LNCaP clone FGC (cell line): ENCODE measurements at places on chromosomes 6 and 20.

GRCh38 chr20:49942942-49943341 lies 6.7 kb downstream of the RNF114 start:
- no peak for DNase-seq

DNA sequence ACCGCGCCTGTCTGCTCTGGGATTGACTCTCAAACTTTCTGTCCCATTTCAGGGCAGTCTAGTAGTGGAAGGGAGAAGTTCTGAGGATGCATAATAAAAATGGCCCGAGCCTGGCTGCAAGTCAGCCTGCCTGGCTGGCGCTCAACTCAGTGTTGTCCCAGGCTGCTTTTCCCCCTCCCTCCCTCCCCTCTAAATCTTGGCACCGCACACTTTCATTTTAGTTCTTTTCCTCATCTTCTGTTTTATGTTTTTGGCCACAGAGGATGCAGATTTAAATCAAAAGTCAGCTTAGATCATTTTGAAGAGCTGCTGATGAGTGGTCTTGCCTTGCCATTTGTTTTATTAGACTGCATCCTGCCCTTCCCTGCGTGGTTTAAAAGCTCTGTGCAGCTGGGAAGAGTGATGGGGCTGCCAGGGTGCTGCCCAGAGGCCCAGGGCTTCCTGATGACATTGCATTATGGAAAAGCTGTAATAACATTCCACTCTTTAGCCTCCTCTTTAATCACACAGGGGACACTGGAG lies 6.5 kb upstream of the UQCC2 start:
- no peak for DNase-seq

DNA sequence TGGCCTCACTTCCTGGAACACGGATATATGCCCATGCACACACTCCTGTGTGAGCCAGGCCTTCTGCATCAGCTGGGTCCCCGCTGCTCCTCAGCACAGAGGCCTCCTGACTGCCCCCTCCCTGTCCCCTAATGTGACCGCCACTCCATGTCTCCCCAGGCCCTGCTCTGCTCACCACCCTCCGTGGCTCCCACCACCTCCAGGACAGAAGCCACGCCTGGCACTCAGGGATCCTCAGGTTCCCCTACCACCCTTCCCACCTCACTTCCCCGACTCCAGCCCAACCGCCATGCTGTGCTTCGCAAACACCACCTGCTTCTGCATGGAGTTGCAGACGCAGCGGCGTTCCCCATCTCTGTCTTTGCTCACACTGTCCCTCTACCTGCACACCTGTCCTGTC lies 4.3 kb upstream of the SRC start:
- no peak for DNase-seq

- no peak for DNase-seq
These were observed 717 bp upstream of the ASF1A start for GRCh38 chr6:118893064-118893806.

- DNase-seq: no peak
These were observed 31.1 kb upstream of the RGS17 start for GRCh38 chr6:153162172-153162571.

DNA sequence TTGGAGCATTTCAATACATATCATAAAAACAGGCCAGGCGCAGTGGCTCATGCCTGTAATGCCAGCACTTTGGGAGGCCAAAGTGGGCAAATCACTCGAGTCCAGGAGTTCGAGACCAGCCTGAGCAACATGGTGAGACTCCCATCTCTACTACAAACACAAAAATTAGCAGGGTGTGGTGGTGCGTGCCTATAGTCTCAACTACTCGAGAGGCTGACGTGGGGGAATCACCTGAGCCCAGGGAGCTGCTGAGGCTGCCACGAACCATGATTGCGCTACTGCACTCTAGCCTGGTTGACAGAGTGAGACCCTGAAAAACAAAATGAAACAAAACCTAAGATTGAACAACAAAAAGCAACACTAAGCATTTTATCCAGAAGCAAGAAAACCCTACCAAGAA lies 47.2 kb downstream of the BACH2 start:
- no peak for DNase-seq

DNA sequence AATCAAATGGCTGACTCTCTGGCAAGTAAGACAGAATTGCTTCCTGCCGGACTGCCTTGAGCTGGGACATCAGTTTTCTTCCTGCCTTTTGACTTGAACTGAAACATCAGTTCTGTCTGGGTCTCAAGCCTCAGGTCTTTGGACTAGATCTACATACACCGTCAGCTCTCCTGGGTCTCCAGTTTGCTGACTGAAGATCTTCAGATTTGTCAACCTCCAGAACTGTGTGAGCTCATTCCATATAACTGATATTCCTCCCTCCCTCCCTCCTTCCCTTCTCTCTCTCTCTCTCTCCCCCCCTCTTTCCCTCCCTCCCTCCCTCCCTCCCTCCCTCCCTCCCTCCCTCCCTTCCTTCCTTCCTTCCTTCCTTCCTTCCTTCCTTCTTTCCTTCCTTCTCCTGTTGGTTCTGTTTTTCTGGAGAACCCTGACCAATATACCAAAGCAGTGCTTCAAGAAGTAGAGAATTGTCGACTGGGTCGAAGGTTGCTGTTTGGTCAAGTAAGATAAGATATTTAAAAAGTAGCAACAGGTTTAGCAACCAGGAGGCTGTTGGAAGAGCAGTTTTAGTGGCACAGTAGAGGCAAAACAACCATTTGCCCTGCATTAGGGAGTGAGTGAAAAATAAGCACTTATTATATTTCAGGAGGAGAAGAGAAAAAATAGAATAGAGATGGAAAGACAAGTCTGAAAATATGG lies 33.1 kb upstream of the CMTR1 start:
- DNase-seq: no peak

DNA sequence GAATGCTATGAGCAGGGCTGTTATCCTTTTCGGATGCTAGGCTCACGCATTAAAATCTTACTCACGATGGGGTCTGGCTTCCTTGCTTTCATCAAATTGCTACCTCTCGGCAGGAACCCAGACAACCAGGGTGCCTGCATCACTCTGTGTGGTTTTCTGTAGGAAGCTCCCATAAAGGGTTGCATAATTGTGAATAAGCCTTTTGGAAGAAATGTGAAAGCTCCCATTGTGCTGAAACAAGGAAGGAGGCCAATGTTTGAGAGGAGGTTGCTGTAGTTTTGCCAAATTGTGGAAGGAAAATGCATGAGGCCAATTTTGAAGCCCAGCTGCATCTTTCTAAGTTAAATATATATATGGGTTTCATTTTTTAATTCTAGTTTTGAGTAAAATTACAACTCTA lies 615.5 kb downstream of the C6orf118 start:
- no peak for DNase-seq

DNA sequence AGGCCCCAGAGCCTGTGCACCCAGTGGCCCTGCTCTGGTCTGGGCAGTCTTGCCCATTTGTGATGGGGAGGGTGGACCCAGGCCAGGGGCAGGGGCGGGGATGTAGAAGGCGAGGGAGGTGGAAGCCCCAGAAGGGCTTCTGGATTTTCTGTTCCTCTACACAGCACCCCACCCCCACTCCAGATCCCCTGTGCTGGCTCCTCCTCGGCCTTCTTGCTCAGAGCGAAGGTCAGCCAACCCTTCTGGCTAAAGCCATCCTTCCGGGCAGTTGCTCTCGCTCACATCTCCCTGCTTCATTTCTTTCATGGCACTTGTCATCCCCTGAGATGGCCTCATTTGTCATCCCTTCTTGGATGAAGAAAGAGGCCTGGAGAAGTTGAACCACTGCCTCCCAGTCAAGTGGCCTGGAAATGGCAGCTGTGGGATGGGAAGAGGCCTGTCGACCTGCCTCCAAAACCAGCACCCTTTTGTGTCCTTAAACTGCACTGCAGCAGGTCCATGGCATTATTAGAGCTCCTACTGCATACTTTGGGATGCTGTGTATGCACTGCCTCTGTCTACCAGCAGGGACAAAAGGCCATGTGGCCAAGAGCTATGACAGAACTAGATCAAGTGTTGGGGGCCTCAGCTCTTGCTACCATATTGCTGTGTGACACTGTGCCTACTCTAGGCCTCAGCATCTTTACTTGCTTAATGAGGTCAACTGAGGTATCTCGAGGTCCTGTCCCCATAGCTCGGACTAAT lies 19.9 kb downstream of the PEDS1 start:
- no peak for DNase-seq

GRCh38 chr20:57088436-57088835 lies 178.0 kb downstream of the BMP7 start:
- DNase-seq: no peak

GRCh38 chr6:19070520-19070919 lies 683.4 kb downstream of the RNF144B start:
- DNase-seq: no peak

DNA sequence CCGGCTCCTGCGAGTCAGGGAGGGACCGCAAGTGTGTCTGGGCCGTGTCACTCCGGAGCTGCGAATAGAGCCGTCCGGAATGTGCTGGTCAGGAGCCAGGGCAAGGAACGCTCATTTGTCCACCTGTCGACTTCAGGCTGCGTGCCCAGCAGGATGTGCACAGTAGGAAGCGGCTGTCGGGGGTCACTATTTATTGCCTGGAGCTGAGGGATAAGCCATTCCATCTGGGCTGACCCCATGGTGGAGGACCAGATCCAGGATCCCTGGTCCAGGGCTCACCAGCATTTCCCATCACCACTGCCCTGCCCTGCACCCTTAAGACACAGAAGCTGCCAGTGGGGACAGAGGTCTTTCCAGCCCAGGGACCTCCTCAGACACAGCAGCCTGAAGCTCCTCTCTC lies 14.7 kb downstream of the NTSR1 start:
- peak; percentile 49 for DNase-seq
